Activated CD8-positive, alpha-beta memory T cell treated with anti-CD3 and anti-CD28 coated beads, Interleukin-2, amount 50 U/mL, for 48 hours (primary cell): ENCODE measurements at places on chromosomes 11 and 22.

DNA sequence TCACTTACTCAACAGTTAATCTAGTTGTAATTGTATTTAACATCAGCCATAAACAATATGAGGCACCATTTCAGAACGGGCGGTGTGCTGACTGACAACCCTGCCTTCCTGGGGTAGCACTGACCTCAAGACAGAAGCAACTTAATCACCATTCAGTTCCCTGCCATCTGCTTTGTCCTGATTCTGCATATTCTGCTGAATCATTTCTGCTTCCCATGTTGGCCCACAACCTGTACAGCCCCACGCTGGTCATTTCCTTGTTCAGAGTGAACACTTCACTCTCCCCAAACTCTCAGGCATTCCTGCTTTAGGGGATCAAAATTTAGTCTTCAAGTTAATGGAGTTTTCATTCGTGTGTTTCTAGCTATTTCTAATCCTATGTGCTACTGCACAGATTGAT lies 132.3 kb upstream of the ZBED5 start:
- no peak for DNase-seq

- no peak for DNase-seq
These were observed 9.7 kb upstream of the RCN1 start for GRCh38 chr11:32081129-32081641.

DNA sequence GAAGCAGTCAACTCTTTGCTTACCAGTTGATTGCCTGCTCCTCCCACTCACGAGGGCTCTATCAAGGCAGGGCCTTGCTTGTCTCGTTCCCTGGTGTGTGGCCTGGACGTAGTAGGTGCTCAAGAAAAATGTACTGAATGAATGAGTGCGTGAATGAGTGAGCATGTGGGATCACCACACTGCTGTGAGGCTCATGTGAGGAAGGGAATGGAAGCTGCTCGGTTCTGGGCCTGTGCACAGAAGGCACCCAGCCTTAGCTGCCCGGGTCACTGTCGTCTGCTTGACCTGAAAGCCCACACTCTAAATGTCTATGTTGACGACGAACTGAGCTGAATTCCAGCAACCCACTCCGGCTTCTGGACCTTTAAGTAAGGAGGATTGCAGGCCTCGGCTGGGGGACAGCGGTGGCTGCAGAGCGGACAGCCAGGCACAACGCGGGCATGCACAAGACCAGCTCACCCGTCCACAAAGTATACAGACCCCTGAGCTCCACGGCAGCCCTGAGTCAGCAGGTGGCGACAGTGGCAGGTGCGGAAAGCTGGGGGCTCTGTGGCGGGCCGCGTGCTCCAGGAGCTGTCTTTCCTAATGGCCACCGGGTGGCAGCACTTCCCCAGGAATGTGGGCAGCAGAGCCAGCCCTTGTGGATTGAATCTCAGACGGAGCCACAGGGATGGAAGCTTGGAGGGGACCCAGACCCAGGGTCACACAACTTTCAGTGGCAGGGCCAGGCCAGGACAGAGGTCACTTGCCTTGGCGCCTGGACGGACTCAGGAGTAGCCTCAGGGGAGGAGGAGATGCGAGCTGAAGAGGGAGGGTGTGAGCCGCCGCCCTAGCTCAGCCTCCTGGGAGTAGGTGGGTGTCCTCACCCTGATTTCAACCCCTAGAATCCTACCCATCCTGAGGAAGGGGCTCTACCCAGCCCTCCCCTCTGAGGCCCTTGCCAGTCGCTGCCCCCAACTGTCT lies 5.0 kb upstream of the PICK1 start:
- peak; percentile 89 for DNase-seq

GRCh38 chr11:113906038-113906437 lies 1.4 kb downstream of the HTR3B start:
- no peak for DNase-seq

DNA sequence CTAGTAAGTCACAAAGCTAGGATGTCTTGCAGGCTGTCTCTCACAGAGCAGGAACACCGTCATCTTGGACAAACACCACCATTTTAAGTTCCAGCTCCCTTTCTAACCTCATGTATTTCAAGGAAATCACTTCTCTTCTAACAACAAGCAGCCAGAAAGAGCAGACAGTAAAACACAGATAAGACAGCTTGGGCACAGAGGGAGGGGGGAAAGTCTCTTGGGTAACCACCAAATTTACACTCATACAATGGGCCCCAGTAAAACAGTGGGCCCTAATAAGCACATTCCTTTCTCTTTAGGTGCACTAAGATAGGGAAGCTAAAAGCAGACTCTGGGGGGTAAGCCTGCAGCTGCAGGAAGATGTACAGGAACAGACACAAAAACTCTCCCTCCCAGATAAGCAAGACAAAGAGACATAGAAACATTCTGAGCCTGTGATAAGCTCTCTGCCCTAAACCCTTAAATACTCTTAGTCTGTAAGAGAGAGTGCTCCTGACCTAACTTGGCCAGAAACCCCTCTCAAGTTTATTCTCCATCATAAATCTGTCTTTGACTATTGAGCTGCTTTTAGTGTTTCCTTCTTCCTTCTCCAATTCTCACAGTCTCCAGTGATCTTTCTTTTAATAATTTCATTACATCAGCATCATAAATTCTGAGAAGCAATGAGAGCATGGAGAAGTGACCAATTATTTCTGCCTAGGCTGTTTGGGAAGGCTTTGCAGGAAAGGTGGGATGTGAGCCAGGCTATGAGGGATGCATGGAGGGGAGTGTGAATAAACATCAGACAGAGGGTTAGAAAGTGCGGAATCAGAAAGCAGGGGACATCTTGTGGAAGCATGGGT lies 7.4 kb downstream of the OR10D3 start:
- no peak for DNase-seq

GRCh38 chr11:107669893-107670601 lies 41.8 kb downstream of the SLN start:
- no peak for DNase-seq

GRCh38 chr11:65822776-65823528 lies 10.8 kb upstream of the SNX32 start:
- DNase-seq = no peak

- no peak for DNase-seq
These were observed 41.5 kb upstream of the CYP2D6 start for GRCh38 chr22:42171946-42172719.

DNA sequence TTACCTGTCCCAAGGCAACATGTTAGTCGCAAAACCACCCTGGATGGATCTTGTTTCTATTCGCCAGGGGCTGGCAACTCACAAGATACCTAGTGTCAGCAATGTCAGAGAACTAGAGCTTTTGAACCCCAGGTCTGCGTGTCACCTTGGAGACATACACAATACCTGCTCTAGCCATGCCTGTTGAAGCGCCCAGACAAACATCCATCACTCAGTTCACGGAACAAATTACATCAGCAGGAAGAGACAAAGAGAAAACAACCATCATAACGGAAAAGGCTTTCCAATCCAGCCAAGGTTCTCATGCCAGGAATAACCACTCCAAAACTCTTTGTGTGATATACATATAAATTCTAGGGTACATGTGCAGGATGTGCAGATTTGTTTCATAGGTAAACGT lies 2.2 kb downstream of the CD59 start:
- DNase-seq = no peak

DNA sequence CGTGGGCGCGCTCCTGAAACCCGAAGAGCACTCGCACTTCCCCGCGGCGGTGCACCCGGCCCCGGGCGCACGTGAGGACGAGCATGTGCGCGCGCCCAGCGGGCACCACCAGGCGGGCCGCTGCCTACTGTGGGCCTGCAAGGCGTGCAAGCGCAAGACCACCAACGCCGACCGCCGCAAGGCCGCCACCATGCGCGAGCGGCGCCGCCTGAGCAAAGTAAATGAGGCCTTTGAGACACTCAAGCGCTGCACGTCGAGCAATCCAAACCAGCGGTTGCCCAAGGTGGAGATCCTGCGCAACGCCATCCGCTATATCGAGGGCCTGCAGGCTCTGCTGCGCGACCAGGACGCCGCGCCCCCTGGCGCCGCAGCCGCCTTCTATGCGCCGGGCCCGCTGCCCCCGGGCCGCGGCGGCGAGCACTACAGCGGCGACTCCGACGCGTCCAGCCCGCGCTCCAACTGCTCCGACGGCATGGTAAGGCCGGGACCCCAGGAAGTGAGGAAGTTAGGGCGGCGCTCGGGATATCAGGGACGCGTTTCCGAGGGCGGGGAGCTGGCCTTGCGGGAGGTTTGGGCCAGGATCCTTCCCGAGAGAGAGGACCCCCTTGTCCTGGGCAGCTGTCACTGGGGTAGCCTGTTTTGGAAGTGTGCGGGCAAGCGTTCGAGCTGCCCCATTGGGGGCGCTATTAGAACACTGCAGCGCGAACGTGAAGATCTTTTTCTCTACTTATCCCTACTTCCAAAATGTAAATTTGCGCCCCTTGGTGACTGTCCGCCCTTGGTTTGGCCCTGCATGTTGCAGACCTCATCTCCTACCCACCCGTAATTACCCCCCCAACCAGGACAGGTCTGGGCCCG lies 796 bp downstream of the MYOD1 start:
- DNase-seq = no peak
